Hematopoietic multipotent progenitor cell treated with erythropoietin and hydrocortisone succinate and interleukin-3 and kit ligand, for 17 days (in vitro differentiated cells): ENCODE measurements at places on chromosomes 4 and X.

DNA sequence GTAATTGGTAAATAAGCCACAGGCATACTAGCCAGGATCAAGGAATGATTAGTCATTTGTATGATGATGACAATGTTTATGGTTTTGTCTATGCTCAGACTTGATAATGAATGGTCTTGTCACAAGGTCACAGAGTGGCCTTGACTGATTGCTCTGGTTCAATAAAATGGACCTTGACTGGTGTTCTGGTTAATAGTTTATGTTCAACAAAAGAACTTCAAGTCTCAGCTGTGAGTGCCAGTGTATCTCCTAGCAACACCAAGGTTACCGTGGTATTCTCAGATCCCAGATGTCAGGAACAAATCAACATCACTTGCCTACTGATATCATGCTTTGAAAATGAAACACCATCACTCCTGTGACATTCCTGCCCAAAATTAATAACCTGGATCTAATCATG, 16.3 kb upstream of the LRAT start:
- DNase-seq, result no peak

- DNase-seq, result no peak
These were observed 26.4 kb downstream of the XK start for GRCh38 chrX:37711991-37712390.

DNA sequence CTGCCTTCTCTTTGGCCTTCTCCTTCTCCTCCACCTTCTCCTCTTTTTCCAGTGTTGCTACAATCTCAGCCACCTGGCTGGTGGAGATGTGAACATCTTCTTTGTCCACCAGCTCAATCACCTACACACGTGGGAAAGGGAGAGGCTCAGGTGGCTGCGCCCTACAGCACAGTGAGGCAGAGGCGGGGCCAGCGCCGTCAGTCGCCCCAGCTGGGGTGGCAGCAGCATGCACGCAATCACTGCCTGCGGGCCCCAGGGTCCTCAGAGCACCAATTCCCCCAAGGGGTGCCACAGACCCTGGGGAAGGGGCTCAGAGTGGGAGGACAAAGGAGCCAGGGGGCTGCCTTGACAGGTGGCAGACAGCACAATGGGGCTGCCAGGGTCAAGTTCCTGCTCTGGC, 21.4 kb downstream of the FGFR3 start:
- no peak for DNase-seq

GRCh38 chr4:24266951-24267722, 317.2 kb downstream of the DHX15 start:
- no peak for DNase-seq

DNA sequence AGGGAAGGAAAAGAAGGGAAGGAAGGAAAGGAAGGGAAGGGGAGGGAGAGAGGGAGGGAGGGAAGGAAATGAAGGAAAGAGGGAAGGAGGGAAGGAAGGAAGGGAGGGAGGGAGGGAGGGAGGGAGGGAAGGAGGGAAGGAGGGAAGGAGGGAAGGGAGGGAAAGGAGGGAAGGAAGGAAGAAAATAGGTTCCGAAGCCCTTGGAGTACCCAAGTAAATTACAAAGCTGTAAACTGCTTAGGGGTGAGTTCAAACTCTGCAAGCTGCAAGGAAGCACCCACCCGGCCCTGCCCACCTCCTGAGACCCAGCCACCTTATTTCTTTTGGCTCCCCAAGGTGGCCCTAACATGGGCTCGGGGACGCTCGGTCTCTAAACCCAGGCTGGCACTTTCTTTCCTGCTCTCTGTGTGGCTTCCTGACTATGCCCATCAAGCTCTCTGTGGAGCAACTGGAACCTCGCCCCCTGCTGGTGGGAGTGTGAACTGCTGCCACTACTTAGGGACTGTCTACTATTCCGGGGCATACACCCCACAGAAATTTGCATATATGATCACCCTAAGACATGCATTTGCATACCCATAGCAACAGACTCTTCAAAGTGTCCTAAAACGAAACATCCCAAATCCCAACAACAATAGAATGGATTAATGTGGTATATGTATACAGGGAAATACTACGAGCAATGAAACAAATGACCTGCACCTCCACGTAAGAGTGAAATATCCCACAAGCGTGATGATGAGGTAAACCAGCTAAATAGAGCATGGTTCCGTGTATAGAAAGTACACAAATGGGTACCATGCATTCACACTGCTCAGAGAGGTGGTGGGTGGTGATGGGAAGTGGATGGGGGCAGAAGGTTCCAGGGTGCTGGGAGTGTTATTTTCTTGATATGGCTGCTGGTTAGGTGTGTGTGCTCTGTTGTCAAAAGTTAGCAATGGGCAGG, 151.7 kb upstream of the TBL1X start:
- peak; percentile 62 for DNase-seq

DNA sequence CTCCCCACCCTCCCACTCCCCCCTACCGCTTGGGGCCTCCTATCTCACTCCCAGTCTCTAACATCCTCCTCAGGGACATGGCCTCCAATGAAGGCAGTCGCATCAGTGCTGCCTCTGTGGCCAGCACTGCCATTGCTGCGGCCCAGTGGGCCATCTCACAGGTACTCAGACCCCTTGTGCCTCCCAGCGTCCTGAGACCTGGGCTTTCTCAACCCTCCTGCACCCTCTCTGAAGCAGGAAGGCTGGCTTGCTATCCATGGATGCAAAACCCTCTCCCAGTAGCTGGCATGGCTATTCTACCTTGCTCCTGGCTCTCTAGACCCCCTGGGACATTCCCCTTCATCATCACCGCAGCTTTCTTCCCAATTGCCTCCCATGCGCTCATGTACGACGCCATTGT, 13.3 kb upstream of the UBA1 start:
- DNase-seq, result no peak

DNA sequence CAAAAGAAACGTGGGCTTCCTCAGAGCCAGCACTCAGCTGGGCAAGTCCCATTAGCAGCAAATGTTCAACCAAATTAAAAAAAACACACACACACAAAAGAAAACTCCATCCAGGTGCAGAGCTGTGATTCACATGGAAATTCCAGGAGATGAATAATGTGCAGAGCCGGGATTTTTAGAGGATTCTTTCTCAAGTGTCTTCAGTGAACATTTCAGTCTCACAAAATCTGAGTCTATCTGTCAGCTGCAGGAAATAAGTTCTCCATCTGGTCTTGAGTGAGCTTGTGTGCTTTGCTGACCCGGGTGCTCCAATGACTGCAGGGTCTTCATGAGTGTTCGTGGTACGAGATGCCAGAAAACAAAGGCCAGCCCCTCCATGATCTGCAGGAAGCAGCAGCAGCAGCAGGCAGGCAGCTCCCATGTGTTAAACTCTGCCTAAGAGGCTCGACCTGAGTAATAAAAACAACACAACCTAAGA, 44.3 kb downstream of the RASGEF1B start:
- DNase-seq, result no peak

- peak; percentile 72 for DNase-seq
These were observed 3.0 kb upstream of the UBA1 start for GRCh38 chrX:47190445-47191269.

- no peak for DNase-seq
These were observed 45.2 kb downstream of the ACSL4 start for GRCh38 chrX:109687903-109688302.

DNA sequence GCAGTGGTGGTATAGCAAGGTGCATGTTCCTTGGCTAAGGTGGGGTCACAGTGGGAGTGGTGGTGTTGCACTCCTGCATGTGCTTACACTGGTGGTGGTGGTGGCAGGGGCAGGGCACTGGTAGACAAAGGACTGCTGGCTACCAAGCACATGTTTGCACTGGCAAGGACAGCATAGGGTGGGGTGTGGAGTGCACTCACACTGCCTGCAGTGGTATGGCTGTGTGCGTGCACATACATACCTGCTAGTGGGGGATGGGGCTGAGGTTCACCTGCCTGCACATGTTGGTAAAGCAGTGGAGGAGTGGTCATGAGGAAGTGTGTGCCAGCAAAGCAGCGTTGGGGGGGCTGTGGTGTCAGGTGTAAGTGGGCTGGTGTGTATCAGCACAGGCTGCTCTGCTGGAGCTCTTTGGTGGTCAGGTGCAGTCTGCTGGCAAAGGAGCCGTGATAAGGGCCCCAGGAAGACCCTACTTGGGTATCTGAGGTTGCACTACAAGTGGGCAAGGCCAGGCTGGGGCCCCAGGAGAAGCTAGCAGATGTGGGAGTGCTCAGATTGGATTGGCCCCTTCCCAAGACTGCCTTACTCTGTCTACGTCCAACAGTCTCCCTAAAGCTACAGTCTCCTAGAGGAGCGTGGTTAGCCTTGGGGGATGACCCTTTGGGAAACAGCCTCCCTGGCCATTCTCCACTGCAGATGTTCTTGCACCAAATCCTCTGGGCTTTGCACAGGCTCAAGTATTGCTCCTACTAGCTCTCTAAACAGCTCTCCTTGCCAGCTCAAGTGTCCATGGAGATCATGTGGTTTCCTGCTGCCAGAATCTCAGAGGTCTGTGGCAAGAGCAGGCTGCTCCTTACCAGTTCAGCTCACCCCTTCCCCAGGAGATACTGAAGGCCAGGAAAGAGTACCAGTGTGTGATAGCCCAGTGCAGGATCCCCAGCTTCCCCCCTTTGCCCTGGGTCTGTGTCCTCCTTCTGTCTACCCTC, 486.3 kb upstream of the PABPC4L start:
- DNase-seq, result no peak

DNA sequence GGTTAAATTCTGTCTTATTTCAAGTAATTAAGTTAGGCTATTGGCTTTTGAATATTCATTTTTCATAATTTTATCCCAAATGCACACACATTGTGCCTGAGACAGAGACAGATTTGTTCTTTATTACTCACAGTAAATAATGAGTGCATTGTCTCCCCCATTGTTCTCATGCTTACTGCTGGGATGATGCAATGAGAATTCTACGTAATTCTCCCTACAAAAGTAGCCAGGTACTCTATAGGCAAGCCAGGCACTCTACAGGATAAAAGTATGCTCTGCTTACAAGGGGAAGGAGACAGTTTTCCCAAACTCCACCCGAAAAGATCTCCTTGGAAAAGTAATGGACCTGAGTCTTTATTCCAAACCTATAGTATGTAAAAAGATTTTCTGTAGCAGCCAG, 1890.7 kb upstream of the PCDH10 start:
- no peak for DNase-seq

DNA sequence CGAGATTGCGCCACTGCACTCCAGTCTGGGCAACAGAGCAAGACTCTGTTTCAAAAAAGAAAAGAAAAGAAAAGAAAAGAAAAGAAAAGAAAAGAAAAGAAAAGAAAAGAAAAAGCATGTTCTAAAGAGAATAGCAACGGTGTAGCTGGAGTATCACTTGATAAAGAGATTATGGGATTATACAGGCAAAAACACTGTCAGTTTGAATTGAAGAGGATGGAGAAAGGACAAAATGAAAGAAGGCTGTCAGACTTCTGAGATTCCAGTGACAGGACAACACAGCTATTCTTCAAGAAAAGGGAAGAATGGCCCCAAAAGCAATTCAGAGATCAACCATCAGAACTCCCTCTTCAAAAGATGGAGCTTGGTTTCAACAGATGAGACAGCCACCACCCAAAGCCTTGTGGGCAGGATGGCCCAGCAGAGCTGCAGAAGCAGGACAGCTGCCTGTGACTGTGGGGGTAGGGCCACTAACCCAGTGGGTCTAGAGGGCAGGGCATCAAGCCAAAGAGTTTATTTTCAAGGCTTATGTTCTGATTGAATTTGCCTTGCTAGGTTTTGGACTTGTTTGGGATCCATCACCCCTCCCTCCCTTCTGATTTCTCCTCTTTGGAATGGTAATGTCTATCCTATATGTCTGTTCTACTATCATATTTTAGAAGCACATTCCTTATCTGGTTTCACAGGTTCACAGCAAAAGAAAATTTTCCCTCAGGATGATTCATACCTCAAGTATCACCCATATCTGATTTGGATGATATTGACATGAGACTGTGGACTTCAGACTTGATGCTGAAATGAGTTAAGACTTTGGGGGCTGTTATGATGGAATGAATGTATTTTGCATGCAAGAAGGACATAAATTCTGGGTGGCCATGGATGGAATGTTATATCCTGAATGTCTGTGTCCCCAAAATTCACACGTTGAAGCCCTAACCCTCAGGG, 17.5 kb downstream of the RFC1 start:
- DNase-seq, result no peak
